ENCODE measurements at places on chromosomes 13 and 19.

DNA sequence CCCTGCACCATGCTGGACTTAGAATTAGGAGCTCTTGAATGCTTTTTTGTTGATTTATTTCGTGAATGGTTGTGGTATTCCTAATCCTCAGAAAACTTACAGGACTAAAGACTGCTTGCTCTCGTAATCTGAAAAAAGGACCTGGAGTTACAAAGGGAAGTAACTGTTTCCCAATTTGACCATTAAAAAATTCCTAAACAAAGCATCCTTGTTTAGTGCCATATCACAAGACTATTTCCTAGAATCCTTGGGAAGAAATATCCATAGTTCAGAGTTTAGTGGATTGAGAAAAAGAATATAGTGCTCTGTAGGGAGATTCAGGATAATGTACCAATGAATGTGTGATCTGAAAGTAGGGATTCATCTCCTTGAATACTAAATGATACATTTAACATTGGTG lies 186.8 kb downstream of the NDFIP2 start:
- no peak for DNase-seq

- no peak for DNase-seq
These were observed 303.3 kb downstream of the ATP8A2 start for GRCh38 chr13:25675060-25675459.

DNA sequence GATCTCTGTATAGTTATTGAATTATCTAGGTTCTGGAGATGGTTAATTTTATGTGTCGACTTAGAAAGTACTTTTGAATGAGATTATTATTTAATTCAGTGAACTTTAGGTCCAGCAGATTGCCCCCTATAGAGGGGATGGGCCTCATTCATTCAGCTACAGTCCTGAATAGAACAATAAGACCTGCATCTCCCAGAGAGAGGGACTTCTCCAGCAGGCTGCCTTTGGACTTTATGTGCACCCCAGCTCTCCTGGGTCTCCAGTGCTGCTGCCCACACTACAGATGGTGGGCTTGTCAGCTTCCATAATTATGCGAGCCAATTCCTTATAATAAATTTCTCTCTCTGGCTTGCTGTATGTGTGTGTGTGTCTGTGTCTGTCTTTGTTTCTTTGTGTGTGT lies 39.3 kb upstream of the KL start:
- DNase-seq = no peak

GRCh38 chr13:57582032-57582431 lies 49.5 kb upstream of the PCDH17 start:
- no peak for DNase-seq

DNA sequence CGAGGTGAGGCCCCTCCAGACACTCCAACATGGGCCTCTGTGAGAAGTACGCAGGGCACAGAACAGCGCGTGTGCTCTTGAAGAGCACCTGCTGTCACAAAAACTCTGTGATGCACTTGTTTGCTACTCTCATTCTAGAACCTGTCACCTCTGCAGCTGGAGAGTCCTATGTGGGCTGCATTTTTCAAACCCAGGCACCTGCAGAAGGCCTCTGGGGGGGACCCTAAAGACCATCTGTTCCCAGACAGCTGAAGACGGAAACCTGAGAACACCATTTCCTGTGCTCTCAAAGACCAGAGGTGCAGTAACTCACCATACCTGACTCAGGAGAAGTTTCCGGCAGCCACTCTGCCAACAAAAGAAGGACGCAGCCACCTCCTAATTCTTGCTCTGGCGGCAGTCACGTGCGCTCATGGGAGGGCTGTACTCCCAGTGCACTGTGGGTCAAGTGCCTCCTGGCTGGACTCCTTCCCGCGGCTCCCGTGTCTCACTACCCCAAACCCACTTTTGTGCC lies 28.1 kb downstream of the RANBP3 start:
- no peak for DNase-seq

DNA sequence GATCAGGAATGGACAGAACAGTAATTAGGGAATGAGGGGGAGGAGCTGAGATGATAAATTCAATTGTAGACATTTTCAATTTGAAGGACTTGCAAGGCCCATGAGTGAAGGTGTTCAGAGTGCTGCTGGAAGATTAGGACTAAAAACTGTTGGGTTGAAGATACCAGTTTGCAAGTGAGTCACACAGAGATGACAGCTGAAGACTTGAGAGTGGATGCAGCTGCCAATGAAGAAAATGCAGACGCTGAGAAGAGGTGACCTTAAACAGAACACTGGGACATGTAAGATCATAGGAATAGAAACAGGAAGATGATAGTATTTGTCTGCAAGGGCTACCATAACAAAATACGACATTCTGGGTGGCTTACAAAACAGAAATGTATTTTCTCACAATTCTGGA lies 1716.5 kb upstream of the SLC10A2 start:
- DNase-seq = no peak

- DNase-seq = no peak
These were observed 5.9 kb downstream of the ANGPTL6 start for GRCh38 chr19:10096615-10096963.

GRCh38 chr13:78787190-78787589 lies 128.2 kb upstream of the OBI1 start:
- DNase-seq = no peak

DNA sequence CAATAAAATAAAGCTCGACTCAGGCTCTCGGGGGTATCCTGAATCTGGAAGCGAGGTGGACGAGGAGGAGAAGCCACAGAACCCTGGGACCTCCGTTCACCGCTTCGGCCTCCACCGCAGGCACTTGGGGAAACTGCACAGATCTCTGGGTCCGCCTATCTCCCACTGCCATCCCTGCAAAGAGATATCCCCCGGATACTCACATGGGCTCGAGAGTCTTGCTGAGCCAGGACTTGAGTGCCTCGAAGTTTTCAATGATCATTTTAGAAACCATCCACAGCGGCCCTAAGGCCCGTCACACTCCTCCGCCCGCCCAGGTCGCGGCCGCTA lies 589 bp downstream of the RBM26 start:
- DNase-seq = no peak

DNA sequence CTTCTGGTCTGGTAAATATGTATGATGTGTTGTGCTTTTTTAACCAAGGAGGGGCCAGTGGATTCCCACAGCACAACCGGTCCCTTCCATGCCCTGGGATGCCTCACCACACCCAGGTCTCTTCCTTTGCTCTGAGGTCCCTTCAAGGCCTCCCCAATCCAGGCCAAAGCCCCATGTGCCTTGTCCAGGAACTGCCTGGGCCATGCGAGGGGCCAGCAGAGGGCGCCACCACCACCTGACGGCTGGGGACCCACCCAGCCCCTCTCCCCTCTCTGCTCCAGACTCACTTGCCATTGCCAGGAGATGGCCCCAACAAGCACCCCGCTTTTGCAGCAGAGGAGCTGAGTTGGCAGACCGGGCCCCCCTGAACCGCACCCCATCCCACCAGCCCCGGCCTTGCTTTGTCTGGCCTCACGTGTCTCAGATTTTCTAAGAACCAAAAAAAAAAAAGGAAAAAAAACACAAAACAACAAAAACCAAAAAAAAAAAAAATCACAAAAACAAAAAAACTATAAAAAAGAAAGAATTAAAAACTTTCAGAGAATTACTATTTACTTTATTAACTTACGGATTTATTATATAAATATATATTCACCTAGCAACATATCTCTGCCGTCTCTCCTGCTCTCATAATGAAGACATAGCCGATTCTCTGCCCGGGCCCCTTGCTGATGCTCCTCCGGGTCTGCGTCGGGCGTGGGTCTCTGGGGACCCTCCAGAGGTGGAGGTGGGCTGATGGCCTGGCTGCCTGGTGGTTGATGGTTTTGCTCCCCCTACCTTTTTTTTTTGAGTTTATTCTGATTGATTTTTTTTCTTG lies 14.4 kb downstream of the CAPN12 start:
- no peak for DNase-seq
